ENCODE measurements at places on chromosomes 6 and 20. TPM values are rescaled to one million over a fixed set of nuclear protein-coding genes. Genes with fewer than 3 reads are reported as not detected.

- no peak for DNase-seq
These were observed 350 bp downstream of the HELZ2 start for GRCh38 chr20:63573647-63574131.

DNA sequence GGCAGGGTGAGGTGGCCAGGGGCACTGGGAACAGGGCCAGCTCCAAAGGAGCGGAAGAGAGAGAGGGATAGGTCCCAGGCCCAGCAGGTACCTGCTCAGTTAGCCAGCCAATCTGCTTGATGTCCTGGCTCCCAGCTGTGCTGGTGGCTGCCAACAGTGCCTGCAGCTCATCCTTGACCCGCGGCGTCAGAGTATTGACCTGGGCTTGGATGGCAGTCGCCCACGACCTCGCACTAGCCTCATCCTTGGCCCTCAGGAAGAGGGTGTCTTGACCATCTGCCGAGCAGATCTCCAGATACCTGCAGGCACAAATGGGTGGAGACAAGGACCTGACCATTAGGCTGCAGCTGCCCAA, 11.1 kb upstream of the CDK5RAP1 start:
- no peak for DNase-seq

DNA sequence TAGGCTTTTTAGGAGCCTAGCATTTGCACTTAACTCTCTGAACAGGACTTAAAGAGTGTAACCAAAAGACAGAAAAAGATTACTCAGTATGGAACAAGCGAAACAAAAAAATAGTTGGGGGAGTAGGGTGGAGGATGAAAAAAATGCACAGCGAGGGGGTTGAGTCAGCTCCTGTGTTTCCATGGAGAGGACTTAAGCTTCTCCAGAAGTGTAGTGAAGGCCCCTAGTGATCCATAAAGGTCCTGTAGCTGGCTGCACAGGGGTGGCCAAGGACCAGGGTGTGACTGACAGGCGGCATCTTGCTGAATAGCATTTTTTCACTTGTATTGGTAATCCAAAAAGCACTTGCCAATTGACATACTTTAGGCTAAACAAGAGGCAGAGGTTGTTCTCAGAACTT, 533.9 kb downstream of the RFPL4B start:
- DNase-seq, result no peak

Gene OR2H2
- total RNA-seq, result not detected

Gene PLEKHG1
- total RNA-seq, result 28.0 TPM

GRCh38 chr20:4109307-4109940, 94.1 kb upstream of the RNF24 start:
- DNase-seq, result no peak

Gene FLRT3
- 127 TPM for total RNA-seq

- no peak for DNase-seq
These were observed 85.0 kb downstream of the TMEM242 start for GRCh38 chr6:157238346-157238745.

Gene SLC25A27
- 14.3 TPM for total RNA-seq

GRCh38 chr6:139679516-139680179, 305.2 kb upstream of the CITED2 start:
- DNase-seq, result no peak

Gene TRIM15
- 0.30 TPM for total RNA-seq

DNA sequence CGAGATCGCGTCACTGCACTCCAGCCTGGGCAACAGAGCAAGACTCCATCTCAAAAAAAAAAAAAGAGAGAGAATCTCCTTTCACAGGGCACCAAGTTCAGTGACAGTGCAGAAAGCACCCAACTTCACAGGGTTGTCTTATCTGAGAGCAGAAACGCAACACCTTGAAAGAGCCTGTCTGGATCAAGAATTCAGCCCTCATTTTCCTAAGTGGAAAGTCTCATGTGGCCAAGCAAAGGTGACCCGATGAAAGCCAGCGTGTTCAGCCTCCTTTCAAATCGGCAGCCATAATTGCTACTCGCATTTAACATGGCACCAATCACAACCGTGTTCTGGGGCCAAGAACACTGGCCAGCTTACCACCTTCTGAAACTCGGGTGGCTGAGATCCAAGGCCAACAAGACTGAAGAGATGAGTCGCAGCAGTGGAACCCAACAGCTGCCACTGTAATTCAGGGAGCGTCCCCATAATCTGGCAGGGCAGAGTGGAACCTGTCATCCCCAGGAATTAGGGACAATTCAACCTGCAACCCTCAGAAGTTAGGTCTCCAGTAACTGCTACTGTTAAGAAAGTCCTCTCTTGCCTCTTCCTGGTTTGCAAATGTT, 536.7 kb upstream of the JARID2 start:
- no peak for DNase-seq
